ENCODE measurements at places on chromosomes 13 and 19.
A peak's percentile ranks its signal among the peaks of the same experiment; 100 is the strongest.

- DNase-seq, result no peak
Observed at GRCh38 chr13:74562381-74562780, 428.2 kb upstream of the KLF12 start.

DNA sequence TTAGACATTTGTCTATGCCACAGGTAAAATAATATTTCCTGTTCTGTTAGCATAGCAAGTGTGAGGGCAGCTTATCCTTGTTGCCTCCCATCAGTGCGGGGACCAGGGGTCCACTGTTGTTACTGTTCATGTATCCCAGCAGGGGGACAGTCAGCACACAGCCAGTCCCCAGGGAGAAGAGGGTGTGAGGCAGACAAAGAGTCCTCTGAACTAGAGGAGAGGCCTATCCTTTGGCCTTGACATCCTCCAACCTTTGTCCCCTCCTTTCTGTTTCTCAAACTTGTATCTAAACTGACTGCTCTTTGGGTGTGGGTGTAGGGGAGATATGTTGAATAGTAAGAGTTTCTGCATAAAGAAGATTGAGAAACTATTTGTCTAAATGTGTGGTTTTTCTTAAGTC lies 2.9 kb upstream of the GPR18 start:
- no peak for DNase-seq

DNA sequence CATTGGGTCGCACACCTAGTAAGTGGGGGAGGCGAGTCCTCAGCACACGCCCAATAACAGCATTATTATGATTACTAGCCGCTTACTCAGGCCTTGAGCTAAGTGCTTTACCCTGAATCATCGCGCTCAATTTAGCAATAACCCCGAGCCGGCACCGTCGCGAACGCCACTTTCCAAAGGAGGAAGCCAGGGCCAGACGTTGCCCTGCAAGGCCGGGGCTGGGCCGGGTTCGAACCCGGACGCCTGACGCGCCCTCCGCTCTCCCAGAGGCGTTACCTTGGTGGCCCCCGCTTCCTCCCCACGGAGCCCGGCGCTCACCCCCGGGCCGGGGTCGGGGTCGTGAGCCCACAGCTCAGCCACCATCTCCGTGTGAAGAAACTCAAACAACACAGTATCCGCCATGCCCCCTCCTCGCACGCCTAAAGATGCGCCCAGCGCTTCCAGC lies at the start of gene TRAPPC6A:
Gene TRAPPC6A, minus strand, starts transcription at position 421 of the 445 bp plus-strand sequence. Its CDS starts 19 bp downstream, at position 402.
- no peak for DNase-seq

DNA sequence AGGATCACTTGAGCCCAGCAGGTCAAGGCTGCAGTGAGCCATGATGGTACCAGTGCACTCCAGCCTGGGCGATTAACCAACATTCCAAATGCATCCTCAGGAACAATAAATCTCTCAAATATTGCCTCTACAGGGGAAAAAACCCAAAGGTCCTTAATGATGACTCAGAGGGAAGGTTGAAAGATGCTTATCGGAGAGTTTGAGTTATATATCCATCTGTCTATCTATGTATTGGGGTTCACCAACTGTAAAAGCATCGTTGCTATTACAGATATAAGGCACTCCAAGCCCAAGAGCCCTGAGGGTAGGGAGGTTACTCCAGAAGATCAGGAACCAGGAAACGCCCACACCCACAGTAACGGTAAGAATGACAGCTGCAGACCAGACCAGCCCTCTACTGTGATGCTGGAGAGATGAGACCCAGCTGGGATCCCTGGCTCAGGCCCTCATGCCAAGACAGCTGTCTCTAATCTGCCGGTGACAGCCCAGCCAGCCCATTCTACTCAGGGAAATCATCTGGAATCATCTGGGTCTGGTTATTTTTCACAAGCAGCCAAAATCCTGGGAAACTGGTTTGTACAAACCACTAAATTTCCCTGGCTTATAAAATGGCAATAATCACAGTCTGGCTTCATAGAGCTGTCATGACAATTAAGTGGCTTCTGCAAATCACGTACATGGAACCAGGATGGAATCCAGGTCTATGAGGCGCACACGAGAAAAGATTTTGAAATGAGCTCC lies 23.8 kb downstream of the TEX101 start:
- no peak for DNase-seq

GRCh38 chr13:79451500-79451962 lies 29.4 kb upstream of the NDFIP2 start:
- DNase-seq, result no peak

DNA sequence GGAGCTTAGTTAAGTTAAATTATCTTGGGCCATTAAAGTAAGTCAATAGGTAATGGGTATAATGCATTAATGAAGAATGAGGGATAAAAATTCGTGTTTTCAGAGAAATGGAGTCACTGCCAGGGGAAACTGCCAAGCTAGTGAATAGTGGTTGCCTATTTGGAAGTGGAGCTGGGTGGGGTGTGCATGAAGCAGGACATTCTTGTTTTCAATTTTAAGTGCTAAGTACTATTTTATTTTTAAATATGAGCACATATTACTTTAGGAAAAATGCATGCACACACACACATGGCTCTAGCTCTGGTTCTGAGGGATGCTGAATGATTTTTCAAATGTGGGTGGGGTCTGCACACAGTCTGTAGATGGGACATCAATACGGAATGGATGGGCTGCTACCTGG lies 717.7 kb upstream of the SGCG start:
- no peak for DNase-seq

DNA sequence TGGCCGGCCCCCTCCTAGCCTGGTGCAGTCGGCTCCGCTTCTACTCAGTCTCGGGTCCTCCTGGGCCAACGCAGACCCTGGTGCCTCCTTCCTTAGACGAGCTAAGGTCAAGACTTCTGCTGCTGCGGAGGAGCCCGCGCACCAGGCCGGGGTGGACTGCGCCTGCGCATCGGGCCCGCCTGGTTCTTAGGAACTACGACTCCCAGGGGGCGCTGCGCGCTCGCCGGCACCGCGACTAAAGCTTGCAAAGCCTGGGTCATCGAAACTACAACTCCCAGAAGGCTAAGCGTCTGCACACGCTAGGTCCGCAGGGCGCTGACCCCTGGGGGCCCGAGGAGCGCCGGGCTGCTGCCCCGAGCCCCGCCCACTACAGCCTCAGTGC lies at the start of gene ZNF835:
Gene ZNF835, minus strand, starts transcription at position 145 of the 382 bp plus-strand sequence. CDS start 6,559 bp downstream, outside the sequence.
- peak; percentile 83 for DNase-seq

Data from C1 segment of cervical spinal cord (tissue), 14 donors.